NCI-H1048 (cell line): ENCODE measurements at places on chromosomes 5 and 9.

DNA sequence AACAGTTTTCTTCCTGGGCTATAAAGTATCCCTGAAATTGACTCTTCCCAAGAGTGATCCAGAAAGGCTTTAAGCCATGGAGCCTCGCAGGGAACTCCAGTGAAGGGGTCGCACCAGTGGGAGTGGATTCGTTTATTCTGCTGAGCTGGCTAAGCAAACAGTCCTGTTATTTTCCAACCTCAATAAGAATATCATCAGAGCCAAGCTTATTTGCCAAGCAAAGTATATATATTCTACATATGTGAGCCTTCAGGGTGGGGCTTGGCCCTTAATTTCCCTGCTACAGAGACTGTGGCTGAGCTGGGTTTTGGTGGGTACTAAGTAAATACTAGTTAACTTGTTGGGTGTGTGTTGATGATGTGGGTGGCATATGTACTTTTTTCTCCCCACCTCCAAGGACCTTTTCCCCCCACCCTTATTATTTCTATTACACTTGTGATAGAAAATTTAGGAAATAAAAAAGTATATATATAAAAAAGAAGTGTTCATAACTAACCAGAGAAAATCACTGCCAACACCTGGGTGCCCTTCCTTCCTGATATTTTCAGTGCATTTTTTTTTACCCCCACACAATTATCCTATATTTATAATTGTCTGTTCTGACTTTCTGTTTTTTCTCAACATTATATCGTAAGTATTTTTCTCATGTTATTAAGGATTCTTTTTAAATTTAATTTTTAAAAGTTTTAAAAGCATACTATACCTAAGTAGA is 5.3 kb downstream of the GSN start:
- no peak for DNase-seq

DNA sequence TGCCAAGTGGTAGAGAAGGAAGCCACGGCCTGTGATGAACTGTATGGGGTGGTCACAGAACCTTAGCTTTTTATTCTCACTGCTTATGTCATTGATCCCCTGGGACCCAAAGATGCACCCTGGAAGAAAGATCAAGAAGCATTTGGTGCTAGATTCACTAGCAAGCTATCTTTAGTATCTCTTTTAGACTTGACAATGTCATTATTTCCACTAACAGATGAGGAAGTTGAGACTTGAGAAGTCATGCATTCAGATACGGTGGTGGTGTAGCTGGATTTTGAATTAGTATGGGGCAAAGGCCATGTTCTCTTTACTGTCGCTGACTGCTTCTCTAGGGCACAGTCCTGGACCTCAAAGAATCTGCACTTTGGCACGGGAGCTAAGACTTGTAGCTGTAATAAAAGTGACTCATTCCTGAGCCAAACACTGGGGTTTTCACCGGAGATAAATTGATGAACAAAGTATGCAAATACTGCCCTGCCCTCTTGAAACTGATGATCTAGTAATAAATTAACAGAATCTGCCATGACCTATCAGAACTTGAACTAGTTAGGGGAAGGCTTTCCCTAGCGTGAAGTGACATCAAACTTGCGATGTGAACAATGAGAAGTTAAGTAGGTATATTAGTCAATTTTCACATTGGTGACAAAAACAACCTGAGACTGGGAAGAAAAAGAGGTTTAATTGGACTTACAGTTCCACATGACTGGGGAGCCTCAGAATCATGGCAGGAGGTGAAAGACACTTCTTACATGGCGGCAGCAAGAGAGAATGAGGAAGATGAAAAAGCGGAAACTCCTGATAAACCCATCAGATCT is 5.4 kb downstream of the GDA start:
- DNase-seq = no peak

GRCh38 chr5:6722015-6722414 is 8.8 kb downstream of the TENT4A start:
- no peak for DNase-seq

GRCh38 chr9:108467653-108468324 is 388.0 kb downstream of the ACTL7B start:
- no peak for DNase-seq

DNA sequence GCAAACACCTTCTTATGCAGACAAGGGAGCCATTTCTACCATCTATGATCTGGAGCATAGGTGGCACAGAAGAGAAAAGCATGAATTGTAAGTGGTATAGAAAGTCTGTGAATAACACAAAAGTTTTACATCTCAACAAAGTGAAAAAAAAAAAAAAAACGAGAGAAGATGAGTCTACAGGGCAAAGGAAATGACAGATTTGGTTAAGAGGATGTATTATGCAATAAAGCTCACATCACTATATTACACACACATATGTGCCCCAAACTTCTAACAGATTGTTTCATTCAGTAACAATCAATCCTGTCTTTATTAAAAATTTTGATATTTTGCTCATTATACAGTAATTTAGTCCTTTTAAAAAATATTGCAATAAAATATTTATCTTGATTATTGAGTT is 49.8 kb downstream of the CERT1 start:
- no peak for DNase-seq

DNA sequence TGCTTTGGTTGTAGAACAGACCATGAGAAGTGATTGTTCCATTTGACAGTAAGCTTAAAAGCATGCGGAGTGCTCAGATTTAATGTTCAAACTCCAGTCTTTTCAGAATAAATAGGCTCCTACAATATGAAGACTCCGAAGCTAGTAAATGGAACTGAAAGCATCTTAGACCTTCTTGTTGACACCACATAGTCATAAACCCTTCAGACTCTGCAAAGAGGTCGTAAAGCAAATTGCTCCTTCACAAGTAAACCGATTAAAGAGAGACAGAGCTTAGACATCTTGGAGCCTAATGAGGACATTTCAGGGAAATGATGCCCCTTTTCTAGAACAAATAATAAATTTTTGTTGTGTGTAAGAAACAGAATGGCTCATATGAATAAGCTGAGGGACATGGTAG is 511.0 kb upstream of the RIOK2 start:
- DNase-seq = no peak

- no peak for DNase-seq
Observed at GRCh38 chr9:75713335-75713734, 177.1 kb upstream of the PCSK5 start.
